ENCODE measurements at places on chromosomes 5 and 9.

- no peak for DNase-seq
These were observed 116.4 kb downstream of the SV2C start for GRCh38 chr5:76199336-76200318.

DNA sequence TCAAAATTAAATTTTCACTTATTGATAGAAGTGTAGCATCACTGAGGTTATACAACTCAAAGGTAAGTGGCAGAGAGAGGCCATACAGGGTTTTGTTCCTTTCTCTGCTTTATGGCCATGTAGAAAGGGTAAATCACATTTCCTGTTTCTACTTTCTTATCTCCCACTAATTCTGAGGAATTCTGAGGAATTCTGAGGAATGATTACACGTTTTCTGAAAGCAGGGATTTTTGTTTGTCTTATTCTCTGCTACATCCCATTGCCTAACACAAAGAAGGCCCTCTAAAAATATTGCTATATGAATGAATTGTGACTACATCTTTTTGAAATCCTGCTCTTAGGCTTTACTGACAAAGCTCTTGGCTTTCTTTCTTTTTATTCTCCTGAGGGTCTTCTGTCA, 516.9 kb upstream of the ZNF608 start:
- no peak for DNase-seq

- no peak for DNase-seq
These were observed 155.7 kb downstream of the CDK5RAP2 start for GRCh38 chr9:120424248-120424647.

- no peak for DNase-seq
These were observed 1.1 kb downstream of the MAMDC2 start for GRCh38 chr9:70044490-70045307.

- peak; percentile 42 for DNase-seq
These were observed 12.8 kb upstream of the SRP19 start for GRCh38 chr5:112848116-112848811.

GRCh38 chr5:102782217-102782872, 27.2 kb downstream of the PAM start:
- no peak for DNase-seq

- no peak for DNase-seq
These were observed 75.9 kb downstream of the SFXN1 start for GRCh38 chr5:175554296-175554695.

All from epithelial cell of proximal tubule (primary cell).